ENCODE measurements at places on chromosomes 2 and 18.
A peak's percentile ranks its signal among the peaks of the same experiment; 100 is the strongest.

DNA sequence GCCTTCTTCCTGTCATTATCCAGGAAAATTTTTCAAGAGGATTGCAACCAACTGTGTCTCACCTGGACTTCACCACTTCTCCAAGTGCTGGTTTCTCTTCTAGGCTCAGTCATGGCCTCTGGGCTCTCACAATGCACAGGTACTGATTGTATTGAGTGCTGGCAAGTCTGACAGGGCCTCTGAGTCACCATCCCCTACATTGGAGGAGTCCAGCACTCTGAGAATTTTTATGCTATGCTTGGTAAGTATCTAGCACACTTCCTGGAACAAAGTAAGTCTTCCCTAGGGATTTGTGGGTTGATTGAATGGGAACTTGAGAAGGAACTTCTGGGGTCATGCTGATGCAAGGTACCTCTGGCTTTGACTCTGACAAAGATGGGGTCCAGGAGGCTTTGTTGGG, 147.2 kb upstream of the CELF4 start:
- DNase-seq = no peak

GRCh38 chr18:44713435-44713834, 32.7 kb downstream of the SETBP1 start:
- no peak for DNase-seq

- DNase-seq = no peak
Measured at GRCh38 chr2:190791976-190792575, 88.5 kb upstream of the GLS start.

- DNase-seq = peak; percentile 55
Measured at GRCh38 chr2:8535821-8536685, 145.8 kb upstream of the ID2 start.

- peak; percentile 20 for DNase-seq
Measured at GRCh38 chr2:231514951-231515297, 15.3 kb downstream of the NMUR1 start.

DNA sequence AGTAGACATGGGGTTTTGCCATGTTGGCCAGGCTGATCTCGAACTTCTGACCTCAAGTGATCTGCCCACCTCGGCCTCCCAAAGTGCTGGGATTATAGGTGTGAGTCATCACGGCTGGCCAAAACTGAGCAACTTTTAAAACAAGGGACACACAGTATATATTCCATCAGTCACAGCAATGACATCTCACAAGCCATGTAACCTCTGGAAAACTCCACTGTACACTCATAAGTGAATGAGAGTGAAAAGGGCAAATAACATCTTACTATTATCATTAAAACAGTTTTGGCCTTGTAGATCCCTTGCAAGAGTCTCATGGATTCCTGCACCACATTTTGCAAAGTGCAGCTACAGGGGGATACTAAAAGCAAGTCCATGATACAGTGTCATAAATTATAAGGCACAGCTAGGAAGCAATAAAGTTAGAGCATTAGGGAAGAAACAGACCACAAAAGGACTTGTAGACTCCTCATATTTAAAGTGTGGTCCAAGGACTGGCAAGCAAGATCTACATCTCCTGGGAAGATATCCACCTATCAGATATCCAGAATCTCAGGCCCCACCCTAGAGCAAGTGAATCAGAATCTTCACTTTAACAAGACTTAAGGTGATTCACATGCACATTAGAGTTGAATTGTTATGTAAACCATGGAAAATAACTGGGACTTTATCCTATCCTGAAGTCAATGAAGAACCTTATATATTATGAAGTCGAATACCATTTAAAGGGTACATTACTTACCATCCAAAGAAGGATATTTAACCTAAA, 5.7 kb downstream of the SMC6 start:
- DNase-seq = no peak

DNA sequence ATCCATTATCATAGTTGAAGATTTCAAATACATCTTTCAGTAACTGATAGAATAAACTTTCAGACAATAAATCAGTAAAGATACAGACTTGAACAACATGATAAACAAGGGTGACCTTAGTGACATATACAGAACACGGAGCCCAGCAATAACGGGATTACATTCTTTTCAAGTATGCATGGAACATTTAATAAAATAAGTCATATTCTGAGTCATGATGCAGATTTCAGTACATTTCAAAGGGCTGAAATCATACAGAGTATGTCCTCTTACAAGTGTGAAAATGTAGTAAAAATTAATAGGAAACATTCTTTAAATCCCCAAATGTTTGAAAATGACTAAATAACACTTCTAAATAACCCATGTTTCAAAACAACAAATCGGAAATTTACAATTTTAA, 17.2 kb upstream of the KLHL29 start:
- no peak for DNase-seq

DNA sequence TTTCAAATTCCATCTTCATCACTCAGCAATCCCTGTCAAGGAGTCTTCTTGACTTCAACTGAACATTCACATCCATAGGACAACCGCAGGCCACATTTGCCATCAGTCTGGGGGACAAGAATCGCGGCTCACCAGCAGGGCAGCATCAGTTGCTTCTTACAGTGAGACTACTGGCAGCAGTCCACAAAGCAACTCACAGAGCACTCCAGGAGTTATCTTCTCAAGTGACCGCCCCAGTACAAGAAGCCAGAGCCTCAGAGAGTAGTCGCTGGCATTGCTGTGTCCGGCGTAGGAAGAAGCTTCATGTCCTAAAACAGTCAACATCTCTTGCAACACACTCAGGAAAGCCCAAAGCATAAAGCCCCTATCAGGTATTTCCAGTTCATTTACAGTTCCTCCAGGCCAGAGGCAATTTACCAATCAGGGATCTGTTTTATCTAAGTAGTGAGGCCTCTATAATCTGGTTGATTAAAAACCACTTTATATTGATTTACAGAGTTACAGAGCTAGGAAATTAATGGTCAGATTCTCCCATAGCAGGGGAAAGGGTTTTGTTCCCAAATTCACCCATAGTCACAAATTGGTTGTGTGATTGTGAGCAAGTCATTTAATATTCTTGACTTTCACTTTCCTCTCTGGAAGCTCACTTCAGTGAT, 177.3 kb downstream of the NBAS start:
- DNase-seq = no peak

DNA sequence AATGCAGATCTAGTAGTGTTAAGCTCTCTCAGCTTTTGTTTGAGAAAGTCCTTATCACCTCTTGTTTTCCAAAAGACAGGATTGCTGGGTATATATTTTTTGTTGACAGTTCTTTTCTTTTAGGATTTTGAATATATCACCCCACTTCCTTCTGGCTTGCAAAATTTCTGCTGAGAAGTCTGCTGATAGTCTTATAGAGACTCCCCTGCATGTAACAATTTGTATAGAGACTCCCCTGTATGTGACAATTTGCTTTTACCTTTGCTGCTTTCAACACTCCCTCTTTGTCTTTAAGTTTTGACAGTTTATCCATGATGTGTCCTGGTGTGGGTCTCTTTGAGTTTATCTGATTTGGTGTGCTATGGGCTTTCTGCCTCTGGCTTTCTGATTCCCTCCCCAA, 115.0 kb upstream of the CCDC85A start:
- no peak for DNase-seq

DNA sequence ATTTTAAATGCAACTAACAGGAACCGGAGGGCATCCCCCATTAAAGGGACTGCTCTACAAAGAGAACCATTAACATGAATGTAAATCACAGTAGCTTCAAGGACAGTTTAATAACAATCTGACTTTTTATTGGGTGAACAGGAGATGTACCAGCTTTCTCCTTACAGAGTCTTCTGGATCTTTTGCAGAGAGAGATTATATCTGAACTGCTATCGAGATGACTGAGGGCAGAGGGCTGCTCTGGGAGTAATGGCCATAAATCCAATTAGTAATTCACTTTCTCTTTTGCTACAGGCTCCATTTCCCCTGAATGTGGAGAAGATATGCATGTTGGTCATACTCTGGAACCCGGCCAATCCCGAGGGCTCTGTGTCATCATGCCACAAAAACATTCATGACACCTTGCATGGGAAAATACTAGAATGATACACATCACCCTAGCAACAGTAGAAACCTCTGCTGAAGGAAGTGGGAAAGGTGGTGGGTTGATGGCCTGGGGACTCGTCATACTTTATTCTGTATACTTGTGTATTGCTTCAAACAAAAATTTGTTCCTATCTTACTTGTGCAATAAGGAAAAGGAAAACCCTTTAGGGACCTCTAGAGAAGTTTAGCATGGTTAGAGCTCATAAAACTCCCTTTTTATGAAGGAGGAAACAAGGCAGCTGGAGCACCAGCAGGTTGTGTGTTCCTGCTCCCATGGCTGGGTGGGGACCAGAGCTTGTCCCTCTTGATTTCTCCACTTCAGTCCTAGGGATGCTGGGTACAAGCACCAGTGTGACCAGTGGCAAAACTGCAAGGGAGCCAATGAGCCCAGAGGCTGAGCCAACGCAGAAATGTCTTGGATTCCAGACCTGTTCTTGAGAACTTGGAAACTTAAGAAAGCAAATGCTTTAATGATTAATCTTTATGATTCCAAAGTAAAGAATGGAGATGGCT, 26.0 kb downstream of the CTAGE1 start:
- no peak for DNase-seq

DNA sequence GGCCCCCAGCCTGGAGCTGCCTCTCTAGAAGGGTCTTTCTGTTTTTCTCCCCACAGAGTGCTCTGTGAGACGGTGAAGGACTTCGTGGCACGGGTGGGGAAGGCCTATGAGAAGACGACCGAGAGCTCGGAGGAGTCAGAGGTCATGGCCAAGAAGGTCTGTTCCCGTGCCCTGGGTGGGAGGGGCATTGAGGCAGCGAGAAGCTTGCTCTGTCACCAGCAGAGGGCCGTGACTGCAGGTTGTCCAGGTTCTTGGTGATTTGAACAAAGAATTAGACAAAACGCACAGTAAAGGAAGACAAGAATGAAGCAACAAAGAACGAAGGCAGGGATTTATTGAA, 93.9 kb downstream of the DGKD start:
- no peak for DNase-seq

DNA sequence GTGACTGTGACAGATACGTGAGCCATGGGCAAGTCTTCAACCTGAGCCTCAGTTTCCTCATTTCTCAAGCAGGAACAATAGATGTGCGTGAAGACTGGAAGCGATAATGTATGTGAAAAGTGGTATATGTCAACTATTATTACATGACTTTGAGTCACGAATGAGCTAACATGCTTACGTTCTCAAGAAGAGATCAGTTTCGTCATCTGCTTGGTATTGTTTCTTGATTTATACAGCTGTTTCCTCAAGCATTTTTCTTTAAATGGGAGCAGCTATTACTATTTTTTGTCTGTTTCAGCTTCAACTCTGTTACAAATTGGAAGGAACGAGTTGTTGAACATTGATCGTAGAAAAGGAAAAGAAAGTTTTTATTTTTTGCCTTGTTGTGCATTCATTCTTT, 48.5 kb upstream of the THOC1 start:
- no peak for DNase-seq

DNA sequence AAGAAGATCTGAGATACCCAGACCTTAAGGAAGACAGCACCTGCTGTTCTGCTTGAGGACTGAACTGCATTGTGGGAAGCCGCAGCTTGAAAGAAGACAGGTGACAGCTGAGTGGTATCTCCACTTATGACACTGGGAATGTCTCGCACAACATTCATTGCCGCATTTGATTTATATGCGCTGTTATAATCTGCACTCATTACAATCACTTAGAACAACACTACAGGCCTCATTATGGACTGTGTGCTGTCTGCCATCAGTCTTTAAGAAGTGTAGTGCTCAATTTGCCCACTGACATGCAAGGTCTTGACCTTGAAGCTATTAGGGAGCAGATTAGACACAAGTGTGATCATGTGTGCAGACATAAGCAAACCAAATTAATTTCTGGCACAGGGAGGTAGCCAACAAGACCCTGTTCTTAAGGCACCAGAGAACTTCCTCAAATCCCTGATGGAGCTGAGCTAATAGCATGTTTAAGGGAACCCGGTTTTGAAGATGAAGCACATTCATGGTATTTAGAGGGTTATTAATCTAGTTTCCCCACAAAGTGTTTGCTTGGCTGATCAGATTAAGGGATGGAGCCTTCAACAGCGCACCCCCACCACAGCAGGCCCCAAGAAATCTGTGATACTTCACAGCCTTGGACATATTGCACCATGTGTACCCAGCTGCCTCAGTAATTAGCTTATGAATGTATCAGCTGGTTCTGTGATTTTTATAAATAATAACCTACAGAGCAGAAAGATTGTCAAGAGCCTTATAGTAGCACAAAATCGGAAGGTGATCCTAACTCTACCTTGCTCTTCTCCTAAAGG, 146.8 kb downstream of the SATB2 start:
- no peak for DNase-seq

GRCh38 chr2:19408592-19408991, 50.2 kb upstream of the OSR1 start:
- DNase-seq = no peak

DNA sequence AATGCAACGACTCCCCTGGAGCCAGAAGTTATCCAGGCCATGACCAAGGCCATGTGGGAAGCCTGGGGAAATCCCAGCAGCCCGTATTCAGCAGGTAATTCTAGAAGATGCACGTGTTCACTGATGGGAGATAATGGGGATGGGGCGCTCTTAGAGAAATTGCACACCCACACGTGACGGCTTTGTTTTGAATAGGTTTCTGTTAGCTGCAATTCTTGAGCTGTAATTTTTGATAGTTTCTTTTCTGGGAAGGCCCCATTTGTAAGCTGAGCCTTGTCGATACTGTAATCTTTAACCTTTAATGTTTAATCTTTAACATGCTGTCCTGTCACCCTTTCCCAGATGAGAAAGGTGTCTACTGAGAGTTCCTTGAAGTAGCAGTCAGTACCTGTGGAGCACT, 3.6 kb downstream of the SCLY start:
- DNase-seq = no peak
